ENCODE measurements at places on chromosomes 4 and X.

- DNase-seq, result no peak
Measured at GRCh38 chrX:107940095-107940494, 42.1 kb downstream of the TEX13B start.

GRCh38 chr4:120209706-120210105, 143.1 kb upstream of the MAD2L1 start:
- no peak for DNase-seq

- DNase-seq, result no peak
Measured at GRCh38 chr4:108529984-108530905, 90.1 kb upstream of the RPL34 start.

GRCh38 chr4:156312261-156312847, 358.7 kb upstream of the CTSO start:
- DNase-seq, result no peak

DNA sequence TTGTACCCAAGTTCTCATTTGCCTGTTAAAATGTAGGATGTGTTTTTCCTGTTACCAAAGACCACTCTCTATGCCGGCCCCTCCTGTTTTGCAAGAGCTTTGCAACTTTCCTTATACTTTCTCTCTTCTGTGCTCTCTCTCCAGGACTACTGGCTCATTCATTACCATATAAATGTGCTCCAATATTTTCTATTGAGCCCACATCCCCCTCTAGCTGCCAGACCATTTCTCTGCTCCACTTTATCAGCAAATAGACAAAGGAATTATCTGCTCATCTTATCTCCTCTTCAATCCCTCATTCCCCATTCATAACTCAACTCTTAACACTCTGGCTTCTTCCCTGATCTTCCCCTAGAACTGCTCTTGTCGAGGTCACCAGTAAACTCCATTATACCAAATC, 33.6 kb downstream of the RPGR start:
- no peak for DNase-seq

- no peak for DNase-seq
Measured at GRCh38 chr4:66606908-66607307, 936.6 kb upstream of the EPHA5 start.

DNA sequence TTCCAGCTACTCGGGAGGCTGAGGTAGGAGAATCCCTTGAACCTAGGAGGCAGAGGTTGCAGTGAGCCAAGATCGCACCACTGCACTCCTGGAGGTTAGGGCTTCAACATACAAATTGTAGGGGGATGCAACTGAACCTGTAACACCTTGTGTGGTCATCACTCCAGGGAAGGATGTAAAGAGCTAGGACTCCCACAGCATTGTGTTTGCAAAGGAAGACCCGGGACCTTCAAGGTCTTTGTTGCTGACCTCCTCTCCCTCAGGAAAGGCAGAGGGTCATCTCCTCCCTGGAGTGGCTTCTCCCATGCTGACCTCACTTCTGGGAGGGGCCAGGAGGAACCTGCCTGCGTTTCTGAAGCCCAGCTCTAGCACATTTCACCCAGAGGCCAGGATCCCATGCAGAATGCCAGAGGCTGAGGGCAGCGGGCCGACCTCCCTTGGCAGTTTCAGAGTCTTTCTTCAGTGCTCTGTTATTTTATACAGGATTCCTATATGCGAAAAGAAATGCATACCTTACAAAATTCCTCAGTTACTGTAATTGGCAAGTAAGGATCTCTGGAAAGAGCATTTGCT, 80.2 kb downstream of the HTRA3 start:
- DNase-seq, result no peak

All from D721Med (cell line).